ENCODE measurements at places on chromosomes 5 and 9.

- DNase-seq = peak; percentile 97
These were observed at the start of gene ZNF879 for GRCh38 chr5:179023528-179024189. TSS of gene ZNF879 (plus strand) at chr5:179023804. CDS start at chr5:179025005, 1,201 bp downstream.

GRCh38 chr9:69898714-69899209 lies 78.1 kb downstream of the CFAP95 start:
- DNase-seq = peak; percentile 16

- DNase-seq = no peak
These were observed 708.0 kb upstream of the GRAMD2B start for GRCh38 chr5:125715216-125715615.

DNA sequence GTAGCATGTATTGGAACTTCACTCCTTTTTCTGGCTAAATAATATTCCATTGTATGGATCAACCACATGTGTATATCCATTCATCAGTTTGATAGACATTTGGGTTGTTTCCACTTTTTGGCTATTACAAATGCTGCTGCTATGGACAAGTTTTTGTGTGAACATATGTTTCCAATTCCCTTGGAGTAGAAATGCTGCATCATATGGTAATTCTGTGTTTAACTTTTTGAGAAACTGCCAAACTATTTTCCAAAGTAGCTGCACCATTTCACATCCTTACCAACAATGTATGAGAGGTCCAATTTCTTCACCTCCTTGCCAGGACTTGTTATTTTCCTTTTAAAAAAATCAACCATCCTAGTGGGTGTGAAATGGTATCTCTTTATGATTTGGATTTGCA lies 8.4 kb downstream of the FRRS1L start:
- no peak for DNase-seq

DNA sequence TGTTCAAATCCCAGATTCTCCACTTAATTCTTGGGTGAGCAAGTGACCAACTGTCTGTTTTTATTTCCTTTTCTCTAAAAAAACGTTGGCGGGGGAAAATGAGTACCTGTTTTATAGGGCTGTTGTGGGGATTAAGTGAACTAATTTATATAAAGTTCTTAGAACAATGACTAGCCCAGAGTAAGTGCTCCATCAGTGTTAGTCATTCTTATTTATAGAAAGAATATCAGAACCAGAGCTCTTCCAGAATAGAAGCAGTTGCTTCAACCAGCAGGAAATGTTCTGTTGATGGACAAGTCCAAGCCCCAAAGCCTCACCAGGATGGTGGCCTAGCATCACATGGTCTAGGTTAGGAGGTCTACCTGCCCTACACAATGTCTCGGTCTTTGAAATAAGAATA lies 379.2 kb downstream of the ACTL7B start:
- DNase-seq = peak; percentile 34

GRCh38 chr5:96377167-96377566 lies 55.9 kb downstream of the PCSK1 start:
- no peak for DNase-seq

- no peak for DNase-seq
These were observed 140.1 kb upstream of the MOCS2 start for GRCh38 chr5:53249529-53250200.

- peak; percentile 37 for DNase-seq
These were observed 51.4 kb downstream of the NEURL1B start for GRCh38 chr5:172692451-172692850.

- no peak for DNase-seq
These were observed 66.8 kb upstream of the SMC2 start for GRCh38 chr9:104027295-104027694.

DNA sequence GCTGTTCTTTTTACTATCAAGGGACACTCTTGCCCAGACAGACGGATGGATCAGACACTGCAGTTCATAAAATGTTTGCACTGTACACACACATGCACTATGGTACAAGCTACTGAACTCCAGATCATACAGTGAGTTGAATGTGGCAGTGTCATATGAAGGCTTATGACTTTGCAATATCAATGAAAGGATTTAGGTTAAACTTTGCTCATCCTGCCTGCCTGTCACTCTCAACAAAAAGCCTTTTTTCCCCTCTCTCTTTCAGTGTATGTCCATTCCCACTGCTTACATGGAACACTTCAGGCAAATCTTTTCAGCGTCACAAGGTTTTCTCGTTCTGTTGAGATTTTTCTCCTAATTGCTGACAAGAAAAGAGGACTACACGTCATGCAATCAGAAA lies 97.4 kb downstream of the BNC2 start:
- DNase-seq = no peak

DNA sequence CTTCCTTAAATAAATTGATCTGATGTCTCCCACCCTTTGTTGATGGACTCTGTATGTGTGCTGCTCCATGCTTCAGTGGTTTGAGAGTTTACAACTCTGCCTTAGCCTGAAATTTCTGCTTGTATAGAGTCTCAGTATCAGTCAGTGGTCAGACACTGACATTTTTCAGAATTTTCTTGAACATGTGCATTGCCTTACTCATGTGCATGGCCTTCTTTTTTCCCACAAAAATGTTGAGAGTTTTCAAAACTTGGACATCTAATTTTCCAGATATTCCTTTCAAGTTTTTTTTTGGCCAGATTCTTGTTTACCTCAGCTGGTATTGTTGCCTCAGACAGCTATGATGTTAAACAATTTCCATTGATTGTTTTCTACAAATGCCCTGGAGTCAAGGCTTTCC lies 427.1 kb upstream of the CHD1 start:
- DNase-seq = no peak

DNA sequence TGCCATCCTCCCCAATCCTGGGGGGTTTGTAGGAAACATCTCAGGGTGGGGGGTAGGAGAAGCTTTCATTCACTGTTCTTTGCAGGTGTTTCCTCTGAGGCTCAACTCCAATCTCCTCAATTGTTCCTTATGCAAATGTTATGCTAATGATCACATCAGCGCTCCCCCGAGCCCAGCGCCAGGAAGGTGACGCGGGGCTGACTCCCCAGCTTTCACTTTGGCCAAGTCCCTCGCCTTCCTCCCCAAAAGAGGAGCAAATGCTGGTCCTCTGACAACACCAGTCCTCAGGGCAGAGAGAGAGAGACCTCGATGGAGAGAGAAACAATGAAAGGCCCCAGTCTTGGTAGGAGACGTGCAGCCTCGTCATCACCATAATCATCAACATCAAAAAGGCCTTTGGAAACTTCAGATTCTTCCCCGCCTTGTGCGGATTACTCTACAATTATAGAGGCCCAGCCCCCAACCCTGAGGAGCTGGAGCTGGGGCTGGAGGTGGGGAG lies 39.1 kb downstream of the PCDH1 start:
- DNase-seq = peak; percentile 41

- DNase-seq = no peak
These were observed at the start of gene ACOT12 for GRCh38 chr5:81393783-81394718. TSS of gene ACOT12 (minus strand) at chr5:81394134. CDS start at chr5:81394114, 20 bp downstream.

- DNase-seq = no peak
These were observed 36.5 kb downstream of the ARHGEF37 start for GRCh38 chr5:149617760-149618306.

DNA sequence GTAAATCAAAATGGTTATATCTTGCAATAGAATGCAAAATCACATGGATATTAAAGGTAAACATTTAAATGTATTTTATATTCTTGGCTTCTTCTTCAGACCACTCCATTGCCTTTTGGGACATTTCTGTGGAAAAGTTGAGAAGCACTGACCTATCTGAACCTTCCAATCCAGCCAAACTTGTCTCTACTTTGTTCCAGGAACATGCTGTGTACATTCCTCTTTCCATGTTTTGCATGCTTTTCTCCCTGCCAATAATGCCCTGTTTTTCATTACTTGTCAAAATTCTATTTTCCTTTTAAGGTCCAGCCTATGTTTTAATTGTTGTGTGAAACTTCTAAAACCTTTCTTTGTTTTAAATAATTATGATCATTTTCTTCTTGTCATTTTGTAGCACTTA lies 28.3 kb downstream of the JAK2 start:
- DNase-seq = no peak
